T-helper 1 cell (primary cell): ENCODE measurements at places on chromosomes 6 and 20.

DNA sequence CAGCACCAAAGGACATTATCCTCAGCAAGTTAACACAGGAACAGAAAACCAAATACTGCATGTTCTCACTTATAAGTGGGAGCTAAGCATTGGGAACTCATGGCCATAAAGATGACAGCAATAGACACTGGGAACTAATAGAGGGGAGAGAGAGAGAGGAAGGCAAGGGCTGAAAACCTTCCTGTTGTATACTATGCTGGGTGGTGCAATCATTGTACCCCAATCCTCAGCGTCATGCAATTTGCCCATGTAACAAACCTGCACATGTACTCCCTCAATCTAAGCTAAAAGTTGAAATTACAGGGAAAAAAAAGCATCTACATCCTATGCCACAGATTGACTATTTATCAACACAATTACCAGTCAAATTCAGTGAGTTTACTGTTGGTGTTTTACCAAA, 20.0 kb upstream of the VNN1 start:
- DNase-seq = no peak

- no peak for DNase-seq
These were observed 118.8 kb downstream of the PHACTR3 start for GRCh38 chr20:59723108-59723500.

GRCh38 chr6:33661106-33661838, 40.1 kb downstream of the ITPR3 start:
- DNase-seq = no peak

DNA sequence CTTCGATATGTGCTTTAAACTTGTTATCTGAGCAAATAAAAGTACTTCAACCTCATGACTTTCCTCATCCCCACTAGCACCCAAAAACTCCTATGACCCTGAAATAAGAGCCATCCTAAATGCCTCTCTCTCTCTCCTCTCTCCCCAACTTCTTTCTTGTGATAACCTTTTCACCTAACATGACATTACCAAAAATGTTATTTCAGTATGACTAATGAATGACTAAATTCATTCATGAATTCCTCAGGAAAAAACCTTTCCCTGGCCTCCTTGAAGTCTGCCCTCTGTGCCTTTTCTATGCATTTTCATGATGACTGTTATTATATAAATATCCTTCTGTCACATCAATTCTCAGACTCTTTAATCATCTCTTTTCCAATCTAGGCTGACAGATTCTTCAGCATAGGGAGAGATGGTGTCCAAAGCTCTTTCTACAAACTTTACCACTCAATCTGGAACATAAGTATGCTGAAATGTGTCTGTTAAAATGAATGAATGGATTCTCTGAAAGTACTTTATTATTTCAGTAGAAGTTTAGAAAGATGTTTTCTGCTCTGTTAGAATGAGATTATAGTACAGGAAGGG, 114.3 kb upstream of the GGTLC1 start:
- DNase-seq = no peak

- no peak for DNase-seq
These were observed 206.7 kb downstream of the MOXD1 start for GRCh38 chr6:132194529-132194928.

GRCh38 chr6:47741807-47742206, 40.0 kb upstream of the OPN5 start:
- no peak for DNase-seq

- DNase-seq = no peak
These were observed 24.5 kb downstream of the ARFGEF2 start for GRCh38 chr20:48945840-48946514.

- no peak for DNase-seq
These were observed 80.6 kb upstream of the PAK5 start for GRCh38 chr20:9919271-9920014.

DNA sequence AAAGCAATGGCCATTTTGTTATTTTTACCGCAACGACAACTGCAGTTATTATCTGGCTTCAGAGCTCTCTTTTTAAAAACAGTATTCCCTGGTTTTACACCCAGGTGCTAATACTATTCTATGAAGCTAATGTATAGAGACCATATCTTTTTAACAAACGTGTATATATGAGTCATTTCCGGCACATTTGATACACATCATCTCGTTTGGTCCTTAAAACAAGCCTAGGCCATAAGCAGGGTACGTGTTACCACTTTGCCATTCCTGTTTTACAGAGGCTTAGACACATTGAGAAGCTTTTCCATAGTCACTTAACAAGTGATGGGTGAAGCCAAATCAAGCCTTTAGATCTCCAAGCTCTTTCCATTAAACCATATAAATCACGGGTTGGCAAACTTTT, 5.5 kb downstream of the TRAF3IP2 start:
- DNase-seq = no peak

DNA sequence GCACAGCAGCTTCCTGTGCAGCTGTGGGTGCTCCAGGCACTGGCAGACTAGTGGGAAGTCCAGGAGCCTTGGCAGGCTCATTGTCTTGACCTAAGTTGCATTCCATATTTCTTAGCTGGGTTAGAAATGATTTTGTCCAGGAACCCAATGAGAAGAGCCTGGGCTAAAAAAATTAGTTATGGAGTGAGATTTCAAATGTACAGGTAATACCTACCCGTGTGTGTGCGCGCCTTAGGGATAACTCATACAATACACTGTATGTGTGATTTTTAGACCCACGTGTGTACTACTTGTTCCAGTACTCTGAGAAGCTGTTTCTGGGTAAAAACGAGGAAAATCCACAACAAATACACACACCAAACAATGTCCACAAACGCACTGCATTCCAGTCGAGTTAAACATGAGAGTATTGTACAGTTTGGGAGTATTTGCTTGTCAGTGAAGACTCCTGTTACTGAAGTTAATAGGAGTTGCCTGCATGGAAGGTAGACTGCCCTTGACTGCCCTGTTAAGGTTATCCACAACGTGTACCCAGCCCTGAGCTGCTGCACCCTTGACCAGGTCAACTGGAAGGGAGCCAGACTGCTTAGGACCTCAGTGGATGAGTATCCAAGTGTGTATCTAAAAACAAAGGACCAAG, 1.4 kb downstream of the PAQR8 start:
- DNase-seq = no peak

DNA sequence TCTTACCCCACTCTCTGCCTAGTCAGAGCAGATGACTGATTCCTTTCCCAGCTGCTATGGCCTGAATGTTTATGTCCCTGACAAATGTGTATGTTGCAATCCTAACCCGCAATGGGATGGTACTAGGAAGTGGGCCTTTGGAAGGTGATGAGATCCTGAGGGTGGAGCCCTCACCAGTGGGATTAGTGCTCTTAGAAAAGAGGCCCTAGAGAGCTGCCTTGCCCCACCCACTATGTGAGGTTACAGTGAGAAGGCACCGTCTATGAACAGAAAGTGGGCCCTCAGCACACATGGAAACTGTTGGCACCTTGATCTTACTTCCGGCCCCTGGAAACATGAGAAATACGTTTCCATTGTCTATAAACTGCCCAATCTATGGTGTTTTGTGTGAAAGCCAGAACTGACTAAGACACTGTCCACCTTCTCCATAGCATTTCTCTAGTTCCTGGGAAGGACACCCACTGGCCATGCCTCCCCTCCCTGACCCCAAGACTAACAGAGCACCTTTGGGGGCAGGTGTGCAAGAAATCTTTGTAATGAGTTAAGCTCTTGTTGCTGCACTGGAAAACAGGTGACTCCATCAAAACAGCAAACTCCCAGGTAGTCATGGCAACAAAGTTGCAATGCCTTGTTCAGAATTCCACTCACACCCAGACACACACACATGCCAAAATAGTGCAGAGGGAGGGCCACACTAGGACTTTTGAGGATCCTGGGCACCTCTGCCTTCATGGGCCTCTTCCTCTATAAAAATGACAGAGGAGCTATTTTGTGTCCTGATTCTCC, 16.2 kb downstream of the GABRR2 start:
- DNase-seq = peak; percentile 79
